ENCODE measurements at places on chromosomes 2 and 18.

- DNase-seq = no peak
Observed at GRCh38 chr2:242075696-242076095, 206.2 kb downstream of the RTP5 start.

DNA sequence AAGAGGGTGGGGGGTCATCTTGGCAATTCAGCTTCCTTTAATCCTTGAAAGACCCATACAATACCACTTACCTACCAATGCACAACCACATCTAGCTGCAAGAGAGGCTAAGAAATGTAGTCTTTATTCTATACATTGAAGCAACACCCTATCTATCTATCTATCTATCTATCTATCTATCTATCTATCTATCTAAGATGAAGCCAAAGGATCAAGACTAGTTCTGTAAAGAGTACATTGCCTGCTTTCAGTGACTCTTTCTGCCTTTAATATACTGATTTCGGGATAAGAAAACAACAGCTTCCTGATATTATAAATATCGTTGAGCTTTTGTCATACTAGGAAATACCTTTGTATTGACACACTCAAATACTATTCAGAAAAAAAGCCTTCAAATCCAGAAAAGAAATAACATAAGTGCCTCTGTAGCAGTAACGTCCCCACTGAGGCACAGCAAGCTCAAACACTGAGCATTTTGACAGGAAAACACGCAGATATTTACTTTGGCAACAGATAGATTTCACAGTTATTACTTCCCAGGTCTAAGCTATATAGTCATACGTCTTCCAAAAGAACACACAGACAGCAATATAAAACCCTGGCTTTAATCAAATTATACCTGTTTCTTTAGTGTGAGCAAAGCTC is 139.4 kb upstream of the SERTAD2 start:
- peak; percentile 27 for DNase-seq

DNA sequence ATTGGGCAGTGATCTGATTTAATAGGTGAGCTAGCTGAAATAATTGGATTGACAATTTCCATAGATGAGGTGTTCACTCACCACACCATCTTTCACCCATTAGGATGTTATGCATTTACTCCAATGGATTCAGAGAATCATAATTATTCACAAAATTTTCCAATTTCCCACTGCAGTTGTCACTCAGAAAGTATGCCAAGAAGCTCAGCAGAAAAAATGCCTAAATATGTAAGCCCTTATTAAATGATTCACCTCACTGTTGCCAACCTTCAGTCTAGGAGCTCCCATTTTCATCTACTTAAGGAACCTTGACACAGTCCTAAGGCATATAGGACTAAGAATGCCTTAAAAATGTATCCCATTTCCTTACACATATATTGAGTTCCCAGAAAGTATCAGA is 94.3 kb downstream of the MBD2 start:
- no peak for DNase-seq

- DNase-seq = no peak
Observed at GRCh38 chr2:44102790-44103562, 65.7 kb upstream of the PPM1B start.

DNA sequence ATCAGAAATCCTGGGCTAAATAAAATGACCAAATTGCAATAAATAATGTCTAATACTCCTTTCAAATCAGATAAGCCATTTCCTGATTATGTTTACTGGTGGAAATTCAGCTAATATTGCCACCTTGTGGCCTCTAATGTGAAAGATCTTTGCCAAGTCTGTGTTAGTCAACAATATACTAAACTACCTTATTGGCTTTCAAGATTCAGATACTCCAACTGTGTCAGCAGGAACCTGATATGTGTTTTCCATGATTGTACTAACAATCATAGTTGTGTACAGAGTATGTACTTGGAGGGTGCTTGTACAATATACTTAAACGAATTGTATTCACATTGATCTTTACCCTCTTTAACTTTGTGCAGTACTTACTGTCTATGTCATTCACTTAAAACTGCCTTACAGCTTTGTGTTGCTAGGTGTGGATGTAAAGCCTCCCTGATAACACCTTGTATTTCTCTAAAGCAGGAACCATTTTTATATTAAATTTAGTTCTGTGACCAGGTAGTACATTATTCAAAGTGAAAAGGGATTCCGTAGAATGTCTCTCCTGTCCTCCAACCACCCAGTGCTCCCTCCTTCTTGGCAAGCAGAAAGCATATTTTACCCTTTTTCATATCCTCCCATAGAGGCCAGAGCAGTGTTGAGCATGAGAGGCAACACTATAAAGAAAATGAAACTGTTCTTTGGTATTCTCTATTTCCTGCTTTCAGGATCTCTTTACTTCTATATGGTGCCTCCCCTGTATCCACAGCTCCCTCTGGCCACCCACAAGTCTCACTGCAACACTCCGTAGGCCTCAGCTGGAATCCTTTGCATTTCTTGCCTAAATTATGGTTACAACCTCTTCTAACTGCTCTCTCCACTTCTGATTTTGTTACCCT is 75.2 kb upstream of the C2orf15 start:
- peak; percentile 79 for DNase-seq

DNA sequence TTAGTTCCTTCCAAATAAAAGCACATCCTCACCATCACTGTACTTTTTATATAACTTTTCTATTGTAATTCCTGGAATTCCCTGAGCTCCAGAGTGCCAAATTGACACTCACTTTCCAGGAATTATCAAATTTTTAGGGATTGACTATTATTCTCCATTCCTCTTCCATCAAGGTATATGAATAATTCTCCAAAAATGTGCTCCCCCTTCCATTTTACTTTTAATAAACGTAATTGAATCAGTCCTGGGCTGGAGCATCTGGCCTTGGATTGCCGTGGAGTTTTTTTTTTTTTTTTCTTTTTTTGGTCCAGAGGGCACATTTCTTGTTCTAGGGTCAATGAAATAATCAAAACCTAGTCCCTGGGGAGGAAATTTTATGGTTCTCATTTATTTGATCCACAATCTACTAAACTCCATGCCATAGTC is 304.3 kb downstream of the CDCA7 start:
- no peak for DNase-seq

- no peak for DNase-seq
Observed at GRCh38 chr2:29691391-29691950, 229.9 kb downstream of the ALK start.

DNA sequence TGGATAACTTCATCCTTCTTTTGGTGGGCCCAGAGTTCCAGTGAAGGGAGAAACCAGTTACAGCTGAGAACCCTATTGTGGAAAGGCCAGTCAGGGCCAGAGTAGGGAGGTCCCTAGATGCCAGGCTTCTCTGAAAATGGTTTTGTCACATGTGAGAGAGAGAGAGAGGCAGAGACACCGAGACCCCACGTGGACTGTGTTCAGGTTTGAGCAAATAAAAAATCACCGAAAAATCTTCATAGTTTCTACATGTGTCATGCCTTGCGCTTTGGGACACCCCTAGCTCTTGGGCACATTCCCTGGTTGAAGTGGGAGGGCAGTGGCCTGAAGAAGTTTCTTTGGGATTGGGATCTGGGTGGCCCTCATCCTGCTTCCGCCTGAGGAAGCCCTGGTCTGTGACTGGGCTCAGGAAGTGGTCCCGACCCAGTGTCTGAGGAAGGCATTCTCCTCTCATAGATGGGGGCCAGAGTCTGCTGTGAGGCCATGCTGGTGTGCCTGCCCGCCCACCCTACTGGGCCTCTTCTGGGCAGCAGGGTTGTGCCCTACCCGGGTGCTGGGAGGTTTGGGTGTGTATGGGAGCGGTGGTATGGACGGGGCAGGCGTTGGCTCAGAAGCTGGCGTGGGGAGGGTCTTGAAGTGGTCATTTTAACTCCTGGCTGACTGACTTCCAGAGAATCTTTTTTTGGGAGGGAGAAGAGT is 16.1 kb downstream of the NCK2 start:
- DNase-seq = no peak
